ENCODE measurements at places on chromosomes 7 and 10. TPM values are rescaled to one million over a fixed set of nuclear protein-coding genes. Genes with fewer than 3 reads are reported as not detected.

GRCh38 chr7:82313269-82313668, 130.3 kb downstream of the CACNA2D1 start:
- H3K4me3 ChIP-seq, result no peak overlapping the region
- H3K27ac ChIP-seq, result no peak overlapping the region
- no peak for DNase-seq
- H3K27me3 ChIP-seq, result no peaks in the 10 kb centered on the region
- no peaks in the 10 kb centered on the region for H3K36me3 ChIP-seq

- H3K4me1 ChIP-seq, result peaks cover 8% of the 10 kb centered on the region
- no peaks in the 10 kb centered on the region for H3K36me3 ChIP-seq
- no peak for DNase-seq
- no peak overlapping the region for H3K4me3 ChIP-seq
Observed at GRCh38 chr10:14652067-14652466, 122.6 kb downstream of the FAM107B start.

Gene TMEM176B
- 42.5 TPM for total RNA-seq

Gene ZMYND11
- 29.6 TPM for total RNA-seq

Measured in ascending aorta (tissue), 2 donors.